ENCODE measurements at places on chromosomes 12 and 14. TPM values are rescaled to one million over a fixed set of nuclear protein-coding genes. Genes with fewer than 3 reads are reported as not detected.

Gene RFLNA
- 6.9 TPM for polyA plus RNA-seq

Gene CCDC197
- polyA plus RNA-seq, result 0.32 TPM

Gene ASIC1
- polyA plus RNA-seq, result 9.5 TPM

Gene TEX52
- polyA plus RNA-seq, result 0.79 TPM

Gene OR6C2
- not detected for polyA plus RNA-seq

Gene EPYC
- polyA plus RNA-seq, result not detected

Gene AQP6
- polyA plus RNA-seq, result 0.09 TPM

DNA sequence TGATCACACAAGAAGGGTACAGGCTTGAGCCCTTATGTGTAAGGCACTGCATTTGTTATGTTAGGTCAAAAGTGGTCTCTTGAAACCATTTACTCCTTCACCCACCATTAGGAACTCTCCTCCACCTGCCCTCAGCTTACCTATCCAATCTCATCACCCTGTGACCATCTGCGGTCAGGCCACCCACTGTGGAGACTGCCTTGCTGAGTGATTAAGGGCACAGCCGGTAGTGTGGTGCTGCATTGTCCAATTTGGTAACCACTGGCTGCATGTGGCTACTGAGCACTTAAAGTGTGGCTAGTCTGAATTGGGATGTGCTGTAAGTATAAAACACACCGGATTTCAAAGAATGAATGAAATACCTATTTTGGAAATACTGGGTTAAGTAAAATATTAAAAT is 177.1 kb upstream of the PARP11 start:
- DNase-seq, result no peak

DNA sequence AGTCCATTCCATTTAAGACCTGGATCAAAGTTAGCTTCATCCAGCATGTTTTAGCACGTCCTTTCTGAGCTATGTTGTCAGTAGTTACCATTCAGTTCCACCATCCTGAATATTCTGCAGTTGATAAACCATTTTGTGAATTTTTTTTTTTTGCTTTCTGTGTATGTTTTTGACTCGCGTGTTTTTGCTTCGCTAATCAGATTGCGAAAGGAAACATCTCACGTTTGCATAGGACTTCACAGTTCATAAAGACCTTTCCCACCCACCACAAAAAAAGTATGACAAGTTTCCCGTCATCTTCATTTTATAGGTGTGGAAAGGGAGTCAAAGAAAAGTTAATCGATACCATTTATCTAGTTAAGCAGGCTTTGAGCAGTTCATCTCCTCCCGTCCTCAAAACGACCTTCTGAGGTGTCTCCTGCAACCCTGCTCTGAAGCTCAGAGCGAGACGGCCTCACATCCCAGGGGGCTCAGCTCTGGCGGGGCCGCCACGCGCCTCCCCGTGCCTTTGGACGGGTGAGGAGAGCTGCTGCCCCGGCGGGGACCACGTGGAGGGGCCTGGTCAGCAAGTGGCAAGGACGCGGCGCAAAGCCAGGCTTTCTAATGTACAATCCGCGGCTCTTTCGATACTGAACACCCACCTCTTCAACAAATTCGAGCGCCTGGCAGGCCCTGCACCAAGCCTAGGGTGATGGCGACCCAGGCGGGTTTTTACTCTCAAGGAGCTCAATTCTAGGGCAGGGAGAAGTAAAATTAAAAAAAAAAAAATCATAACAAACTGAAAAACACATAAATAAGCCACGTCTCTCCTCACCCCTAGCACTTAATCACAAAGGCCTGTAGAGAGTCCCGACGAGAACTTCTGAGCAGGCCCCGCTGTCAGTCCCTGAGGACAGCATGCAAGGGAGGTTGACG is 988 bp upstream of the TMEM263 start:
- peak; percentile 53 for DNase-seq

GRCh38 chr12:24948757-24949722 is at the start of gene BCAT1:
TSS of gene BCAT1 (minus strand) at chr12:24949101. CDS start at chr12:24948932, 169 bp downstream.
- DNase-seq, result peak; percentile 84

DNA sequence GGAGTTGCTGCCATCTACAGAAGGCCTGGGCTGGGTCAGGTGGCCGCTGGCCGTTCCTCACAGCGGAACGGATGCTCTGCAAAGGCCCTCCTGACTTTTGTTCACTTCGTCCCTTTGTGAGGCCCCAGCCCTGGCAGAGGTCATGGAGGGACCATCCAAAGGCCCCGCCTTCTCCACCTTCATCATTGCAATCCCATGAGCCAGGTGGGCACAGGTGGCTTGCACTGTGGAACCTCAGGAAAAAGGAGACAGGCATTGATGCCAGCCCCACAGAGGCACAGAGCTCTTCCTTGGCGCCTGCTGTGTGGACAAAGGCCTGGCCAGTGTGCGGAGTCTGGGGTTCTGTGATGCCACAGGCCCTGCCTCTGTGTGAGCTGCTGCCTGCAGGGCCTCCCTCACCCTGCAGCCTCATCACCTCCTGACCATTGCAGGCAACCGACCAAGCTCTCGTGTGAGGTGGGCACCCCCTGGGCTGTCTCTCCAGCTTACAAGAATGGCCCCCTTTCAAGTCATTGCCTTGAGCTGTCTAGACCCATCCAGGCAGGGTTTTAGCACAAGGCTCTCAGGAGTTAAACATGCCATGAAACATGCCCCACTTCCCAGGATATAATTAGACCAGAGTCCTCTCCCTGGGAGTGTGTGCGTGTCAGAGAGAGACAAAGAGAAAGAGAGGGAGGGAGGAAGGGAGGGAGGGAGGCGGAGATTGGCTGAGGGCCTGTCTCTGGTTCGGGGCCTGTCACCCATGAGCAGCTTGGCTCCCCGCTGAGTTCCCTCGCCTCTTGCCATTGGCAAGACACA is 19.3 kb downstream of the NFKBIA start:
- peak; percentile 77 for DNase-seq

DNA sequence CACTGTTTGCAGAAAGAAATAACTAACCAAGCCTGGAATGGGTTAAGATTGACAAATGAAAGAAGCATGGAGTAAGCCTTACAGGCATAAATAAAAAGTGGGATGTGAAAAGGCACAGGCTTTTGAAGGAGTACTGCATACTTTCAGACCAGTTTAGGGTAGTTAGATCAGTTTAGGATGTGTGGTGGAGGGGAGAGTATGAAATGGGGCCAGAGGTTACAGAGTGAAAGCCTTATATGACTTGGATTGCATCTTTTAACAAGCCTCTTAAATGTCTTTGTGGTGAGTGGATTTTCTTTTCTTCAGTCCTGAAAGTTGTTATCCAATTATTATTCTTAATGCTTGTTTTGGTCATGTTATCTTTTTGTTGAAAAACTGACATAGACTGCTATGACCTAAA is 52.2 kb upstream of the TRHDE start:
- DNase-seq, result no peak

All from hindlimb muscle (tissue), 1 donor.